ENCODE measurements at places on chromosomes 2 and 18.

DNA sequence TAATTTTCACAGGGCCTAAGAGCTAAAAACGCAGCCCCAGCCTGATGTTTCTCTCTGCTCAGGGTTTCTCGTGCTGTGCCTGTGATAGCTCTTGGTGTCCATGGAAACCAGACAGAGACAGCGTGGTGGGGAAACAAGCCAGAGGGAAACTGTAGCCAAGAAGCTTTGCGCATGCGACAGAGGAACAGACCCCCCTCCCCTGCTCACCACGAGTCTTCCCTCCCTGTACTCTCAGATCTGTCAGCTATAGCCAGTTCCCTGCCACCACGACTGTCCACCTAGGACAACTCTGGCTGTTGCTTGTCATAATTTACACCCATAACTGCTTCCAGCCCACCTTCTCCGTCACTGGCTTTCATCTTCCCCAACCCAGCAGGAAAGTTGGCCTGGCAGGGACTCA is 13.2 kb upstream of the DNAJC27 start:
- no peak for DNase-seq

GRCh38 chr2:54432251-54433015 is 23.7 kb upstream of the SPTBN1 start:
- no peak for DNase-seq

DNA sequence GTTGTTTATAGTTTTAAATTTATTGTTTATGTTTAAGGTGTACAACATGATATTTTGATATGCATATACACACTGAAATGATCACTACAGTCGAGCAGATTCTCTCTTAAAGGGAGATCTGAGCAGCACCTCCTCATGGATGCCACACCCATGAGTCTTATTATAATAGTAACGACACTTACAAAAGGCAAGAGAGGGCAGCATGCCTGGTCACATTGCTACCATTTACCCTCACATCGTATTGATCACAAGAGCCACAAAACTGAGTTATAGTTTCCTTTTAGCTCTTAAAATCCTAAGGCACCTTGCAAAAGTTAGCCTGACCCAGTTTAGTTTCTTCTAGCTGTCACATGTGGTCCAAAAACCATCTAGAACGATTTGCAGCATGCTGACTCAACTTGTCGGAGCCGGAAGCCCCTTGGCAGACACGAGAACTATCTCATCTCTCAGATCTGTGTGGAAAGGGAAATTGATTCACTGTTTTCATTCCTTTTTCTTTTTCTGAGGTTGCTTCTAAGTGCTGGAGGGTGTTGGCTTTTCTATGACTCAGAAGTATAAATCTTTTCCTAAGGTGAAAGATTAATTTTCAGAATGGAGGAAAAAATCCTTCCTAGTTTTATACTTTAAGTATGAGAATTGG is 85.3 kb downstream of the CDC42EP3 start:
- peak; percentile 94 for DNase-seq

DNA sequence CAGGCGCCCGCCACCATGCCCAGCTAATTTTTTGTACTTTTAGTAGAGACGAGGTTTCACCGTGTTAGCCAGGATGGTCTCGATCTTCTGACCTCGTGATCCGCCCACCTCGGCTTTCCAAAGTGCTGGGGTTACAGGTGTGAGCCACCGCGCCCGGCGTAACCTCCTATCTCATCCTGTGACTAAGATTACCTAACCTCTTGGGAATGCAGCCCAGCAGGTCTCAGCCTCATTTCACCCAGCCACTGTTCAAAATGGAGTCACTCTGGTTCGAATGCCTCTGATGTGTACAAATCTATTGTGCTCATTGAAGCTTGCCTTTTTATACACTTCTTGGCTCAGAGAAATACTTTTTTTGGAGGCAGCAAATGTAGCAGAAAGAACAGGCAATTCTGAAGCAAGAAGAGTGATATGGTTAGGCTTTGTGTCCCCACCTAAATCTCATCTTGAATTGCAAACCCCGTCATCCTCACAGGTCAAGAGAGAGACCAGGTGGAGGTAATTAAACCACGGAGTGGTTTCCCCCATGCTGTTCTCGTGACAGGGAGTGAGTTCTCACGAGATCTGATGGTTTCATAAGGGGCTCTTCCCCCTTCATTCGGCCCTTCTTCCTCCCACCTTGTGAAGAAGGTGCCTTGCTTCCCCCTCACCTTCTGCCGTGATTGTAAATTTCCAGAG is 60.6 kb downstream of the SLC4A3 start:
- no peak for DNase-seq

- no peak for DNase-seq
Measured at GRCh38 chr2:195445639-195446038, 211.4 kb upstream of the SLC39A10 start.

DNA sequence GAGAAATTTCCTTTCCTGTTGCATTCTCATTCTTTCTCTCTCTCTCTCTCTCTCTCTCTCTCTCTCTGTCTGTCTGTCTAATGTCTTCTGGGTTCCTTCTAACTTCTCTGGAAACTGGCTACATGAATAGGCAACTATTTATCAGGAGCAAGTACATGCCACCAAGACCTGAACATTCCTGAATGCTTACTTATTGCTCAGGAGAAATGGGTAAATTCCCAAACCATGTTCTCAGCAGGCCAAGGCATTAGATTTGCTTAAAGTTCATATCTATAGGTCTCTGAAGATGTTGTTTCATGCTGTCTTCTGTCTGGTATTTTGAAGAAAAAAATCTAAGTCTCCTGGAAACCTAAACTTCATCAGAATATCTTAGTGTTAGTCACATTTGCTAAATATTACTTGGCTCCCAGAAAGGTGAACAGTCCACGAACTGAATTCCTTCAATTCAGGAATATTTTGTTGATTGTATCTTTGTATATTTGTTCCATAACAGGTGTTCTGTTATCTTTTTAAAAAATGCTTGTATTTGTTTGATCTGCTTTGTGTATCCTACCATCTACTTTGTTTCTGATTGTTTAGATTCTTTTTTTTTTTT is 77.2 kb upstream of the FIGN start:
- no peak for DNase-seq

- DNase-seq: no peak
Measured at GRCh38 chr2:5700551-5700950, 8.4 kb downstream of the SOX11 start.

- no peak for DNase-seq
Measured at GRCh38 chr2:12465631-12466135, 251.1 kb upstream of the TRIB2 start.

GRCh38 chr18:25093141-25093540 is 258.8 kb downstream of the ZNF521 start:
- no peak for DNase-seq

GRCh38 chr2:152114366-152114765 is 15.5 kb upstream of the CACNB4 start:
- DNase-seq: no peak

DNA sequence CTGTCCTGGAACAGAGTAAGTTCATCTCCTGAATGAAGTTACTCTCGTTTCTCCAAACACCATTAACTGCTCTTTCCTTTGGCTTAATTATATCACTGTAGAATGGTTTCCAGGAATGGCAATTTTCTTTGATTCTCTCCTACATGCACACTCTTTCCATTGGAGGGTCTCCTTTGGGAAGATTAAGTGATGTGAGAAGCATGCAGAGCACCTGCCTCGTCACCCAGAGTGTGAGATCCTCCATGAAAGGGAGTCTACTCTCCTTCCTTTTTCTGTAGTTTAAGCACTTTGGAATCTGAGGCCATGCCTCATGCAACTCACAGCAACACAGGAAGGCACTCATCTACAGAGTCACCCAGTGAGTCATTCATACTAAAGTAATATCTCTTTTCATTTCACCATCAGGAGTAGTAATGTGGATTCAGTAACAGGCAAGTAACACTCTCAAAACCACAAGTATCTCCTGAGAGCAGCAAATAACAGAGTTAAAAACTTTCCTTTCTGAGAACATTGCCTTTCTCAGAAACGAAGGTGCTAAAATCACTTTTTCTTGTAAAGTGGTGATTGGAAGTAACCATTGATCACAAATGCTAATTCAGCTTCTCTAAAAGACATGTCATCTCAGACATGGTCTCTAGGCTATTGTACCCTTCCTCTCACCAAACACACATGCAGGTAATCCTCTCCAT is 52.8 kb upstream of the IL1RL1 start:
- peak; percentile 87 for DNase-seq

- DNase-seq: peak; percentile 70
Measured at GRCh38 chr2:223779877-223780276, 57.5 kb downstream of the AP1S3 start.

GRCh38 chr2:207045531-207045930 is 106.2 kb downstream of the CPO start:
- DNase-seq: no peak

GRCh38 chr2:18123577-18123976 is 245.1 kb downstream of the KCNS3 start:
- no peak for DNase-seq

GRCh38 chr2:18800240-18800971 is 211.0 kb upstream of the NT5C1B start:
- no peak for DNase-seq

DNA sequence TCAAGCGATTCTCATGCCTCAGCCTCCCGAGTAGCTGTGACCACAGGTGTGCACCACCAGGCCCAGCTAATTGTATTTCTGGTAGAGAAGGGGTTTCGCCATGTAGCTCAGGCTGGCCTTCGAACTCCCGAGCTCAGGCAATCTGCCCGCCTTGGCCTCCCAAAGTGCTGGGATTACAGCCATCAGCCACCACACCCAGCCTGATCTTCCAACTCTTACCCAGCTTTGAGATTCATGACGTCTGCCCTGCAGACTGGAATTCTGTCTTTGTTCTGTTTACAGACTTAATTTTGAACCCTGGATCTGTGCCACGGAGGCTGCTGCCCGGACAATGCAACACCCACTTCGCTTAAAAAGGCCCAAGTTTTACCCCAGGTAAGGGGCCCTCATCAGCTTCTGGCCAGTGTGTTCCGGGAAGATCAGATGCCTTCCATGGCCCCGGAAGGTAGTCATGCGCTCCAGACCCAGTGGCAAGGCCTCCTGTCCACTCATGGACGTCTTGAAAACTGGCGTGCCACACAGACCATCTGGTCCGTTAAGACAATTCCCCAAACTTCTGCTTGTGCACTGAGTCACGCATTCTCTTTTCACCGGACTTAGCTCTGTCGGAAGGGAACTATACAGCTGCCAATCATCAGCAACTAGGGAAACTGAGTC is 5.5 kb downstream of the PXDN start:
- no peak for DNase-seq

DNA sequence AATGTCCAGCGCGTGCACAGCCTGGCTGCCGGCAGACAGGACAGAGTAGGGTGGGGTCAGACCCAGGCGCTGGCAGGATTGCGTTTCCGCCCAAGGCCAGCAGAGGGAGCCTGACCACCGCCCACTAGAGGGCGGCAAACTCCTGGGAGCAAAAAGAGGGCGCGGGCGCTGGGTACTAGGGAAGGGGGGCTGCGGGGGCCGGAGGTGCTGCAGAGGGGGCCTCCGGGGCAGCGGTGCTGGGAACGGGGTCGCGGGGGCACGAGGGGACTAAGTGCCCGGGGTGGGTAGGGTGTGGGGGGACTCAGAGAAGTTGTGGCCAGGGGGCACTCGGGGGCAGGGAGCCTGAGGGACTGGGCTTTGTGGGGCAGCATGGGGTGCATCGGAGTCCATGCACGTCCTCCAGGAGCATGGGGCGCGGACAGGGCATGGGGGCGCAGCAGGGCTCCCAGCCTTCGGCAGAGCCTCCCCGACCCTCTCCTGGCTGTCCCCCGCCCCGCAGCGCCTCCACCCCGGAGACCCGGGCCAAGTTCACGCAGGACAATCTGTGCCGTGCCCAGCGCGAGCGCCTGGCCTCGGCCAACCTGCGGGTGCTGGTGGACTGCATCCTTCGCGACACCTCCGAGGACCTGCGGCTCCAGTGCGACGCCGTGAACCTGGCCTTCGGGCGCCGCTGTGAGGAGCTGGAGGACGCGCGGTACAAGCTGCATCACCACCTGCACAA is 3.2 kb downstream of the TEKT4 start:
- DNase-seq: peak; percentile 69

GRCh38 chr2:144472911-144473310 is 47.0 kb downstream of the ZEB2 start:
- DNase-seq: no peak

- no peak for DNase-seq
Measured at GRCh38 chr2:48249025-48249424, 280.9 kb upstream of the STON1 start.

DNA sequence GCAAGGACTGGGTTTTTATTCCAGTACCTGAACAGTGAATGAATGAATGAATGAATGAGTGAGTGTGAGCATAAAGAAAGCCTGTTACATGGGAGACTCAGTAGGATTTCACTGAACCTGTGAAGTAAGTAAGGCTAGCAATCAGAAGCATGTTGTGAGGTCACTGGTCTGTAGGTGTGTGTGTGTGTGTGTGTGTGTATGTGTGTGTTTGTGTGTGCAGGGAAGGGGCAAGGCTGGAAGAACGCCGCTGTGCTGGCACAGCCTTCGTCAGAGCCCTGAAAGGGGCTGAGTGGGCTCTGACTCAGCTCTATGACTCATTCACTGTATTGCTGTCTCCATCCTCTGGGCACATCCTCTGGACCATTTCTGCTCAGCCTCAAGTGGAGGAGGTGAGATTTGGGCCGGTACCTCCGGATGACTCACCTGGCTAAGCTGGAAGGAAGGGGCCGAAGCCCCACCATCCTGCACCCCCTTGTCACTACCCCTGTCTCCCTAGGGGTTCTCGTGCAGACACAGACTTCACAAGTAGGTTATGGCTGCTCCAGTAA is 51.4 kb upstream of the MRPL33 start:
- peak; percentile 82 for DNase-seq

GRCh38 chr2:239310401-239311061 is 90.3 kb downstream of the HDAC4 start:
- no peak for DNase-seq

DNA sequence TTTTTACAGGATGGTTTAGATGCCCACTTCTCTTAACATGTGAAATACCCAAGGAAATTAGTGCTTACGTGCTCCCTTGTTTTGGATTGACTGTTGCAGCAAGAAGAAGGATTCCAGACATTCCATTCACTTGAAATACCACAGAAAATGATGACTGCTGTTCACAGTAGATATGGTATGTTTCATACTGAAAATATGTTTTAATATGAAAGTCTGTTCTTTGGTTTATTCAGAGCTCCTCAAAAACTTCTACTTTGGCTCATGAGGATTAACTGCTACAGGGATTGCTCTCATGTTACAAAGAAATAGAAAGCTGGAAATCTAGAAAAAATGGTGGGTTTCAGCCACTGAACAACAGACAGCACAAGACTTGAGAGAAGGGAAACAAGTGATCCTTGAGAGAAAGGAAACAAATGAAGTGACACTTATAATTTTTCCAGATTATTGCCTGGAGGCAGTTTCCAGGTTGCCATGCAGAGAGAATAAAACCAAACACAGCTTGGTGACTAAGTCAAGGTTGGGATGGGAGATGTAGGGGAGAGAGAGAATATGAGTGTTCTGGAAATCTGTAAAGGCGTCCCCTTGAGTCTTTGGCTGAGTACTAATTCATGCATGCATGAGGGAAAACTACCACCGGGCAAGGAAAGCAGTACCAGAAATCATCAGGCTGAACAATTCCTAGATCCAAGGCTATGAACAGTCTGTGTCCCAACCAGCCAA is 348.1 kb downstream of the CLIP4 start:
- no peak for DNase-seq

Measured in activated CD4-positive, alpha-beta T cell treated with anti-CD3 and anti-CD28 coated beads, Interleukin-2, amount 50 U/mL, for 16 hours (primary cell).